ENCODE measurements at places on chromosomes 6 and 20. TPM values are rescaled to one million over a fixed set of nuclear protein-coding genes. Genes with fewer than 3 reads are reported as not detected.

PRICKLE4 gene
- not detected for polyA plus RNA-seq

RAD21L1 gene
- polyA plus RNA-seq: not detected

SLC17A3 gene
- not detected for polyA plus RNA-seq

LHFPL5 gene
- polyA plus RNA-seq: not detected

MYCT1 gene
- polyA plus RNA-seq: not detected

SCUBE3 gene
- polyA plus RNA-seq: not detected

DNA sequence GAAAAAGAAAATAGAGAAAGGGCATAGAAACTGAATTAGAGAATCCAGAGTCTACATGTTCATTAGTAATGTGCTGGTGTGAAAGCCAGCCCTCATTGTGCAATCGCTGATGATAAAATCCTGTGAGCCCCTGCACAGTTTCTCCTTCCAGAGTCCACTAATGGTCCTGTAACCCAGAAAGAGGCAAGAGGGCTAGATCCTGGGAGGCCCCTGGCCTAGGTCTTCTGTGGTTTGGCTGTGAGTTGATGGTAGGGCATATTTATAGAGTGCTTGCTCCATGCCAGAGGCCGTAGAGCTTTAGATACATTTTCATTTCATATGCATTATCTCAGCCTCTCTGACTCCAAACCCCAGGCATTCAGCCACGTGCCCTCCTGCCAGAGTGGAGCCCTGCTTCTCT, 94.9 kb upstream of the MTHFD1L start:
- no peak for DNase-seq

GRCh38 chr6:63862486-63863198, 227.0 kb downstream of the PHF3 start:
- no peak for DNase-seq

GRCh38 chr20:55919319-55919718, 86.0 kb downstream of the CBLN4 start:
- DNase-seq: no peak

DNA sequence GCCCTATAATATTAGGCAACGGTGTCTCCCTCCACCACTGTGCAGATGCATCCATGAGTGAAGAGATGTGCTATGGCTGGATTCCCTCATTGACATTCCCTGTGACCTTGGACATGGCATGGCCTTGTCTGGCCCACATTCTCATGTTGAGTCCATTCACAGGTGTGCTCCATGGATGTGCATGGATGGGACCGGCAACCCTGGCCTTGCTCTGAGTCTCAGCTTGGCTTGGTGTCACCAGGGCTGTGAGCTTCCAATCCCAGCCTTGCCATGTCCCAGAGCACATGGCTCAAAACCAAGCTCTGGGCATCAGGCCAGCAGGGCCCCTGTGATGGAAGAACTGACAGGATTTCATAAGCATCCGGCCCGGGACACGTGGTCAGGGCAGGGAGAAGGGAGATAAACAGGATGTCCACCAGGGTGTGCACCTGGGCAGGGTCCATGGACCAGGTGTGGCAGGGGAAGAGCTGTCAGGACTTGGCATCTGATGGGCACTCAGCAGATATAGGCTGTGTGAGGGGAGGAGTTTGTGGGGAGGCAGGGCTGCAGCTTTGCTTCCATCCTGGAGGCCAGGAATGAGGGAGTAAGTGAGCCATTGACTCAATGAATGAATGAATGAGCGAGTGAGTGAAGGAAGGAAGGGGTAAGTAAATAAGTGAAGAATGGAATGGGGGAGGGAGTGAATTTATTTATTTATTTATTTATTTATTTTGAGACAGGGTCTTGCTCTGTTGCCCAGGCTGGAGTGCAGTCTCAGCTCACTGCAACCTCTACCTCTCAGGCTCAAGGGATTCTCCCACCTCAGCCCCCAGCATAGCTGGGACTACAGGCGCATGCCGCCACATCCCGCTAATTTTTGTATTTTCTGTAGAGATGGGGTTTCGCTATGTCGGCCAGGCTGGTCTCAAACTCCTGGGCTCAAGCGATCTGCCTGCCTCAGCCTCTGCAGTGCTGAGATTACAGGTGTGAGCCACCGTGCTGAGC, 15.7 kb downstream of the NRSN2 start:
- DNase-seq: peak; percentile 75

DNA sequence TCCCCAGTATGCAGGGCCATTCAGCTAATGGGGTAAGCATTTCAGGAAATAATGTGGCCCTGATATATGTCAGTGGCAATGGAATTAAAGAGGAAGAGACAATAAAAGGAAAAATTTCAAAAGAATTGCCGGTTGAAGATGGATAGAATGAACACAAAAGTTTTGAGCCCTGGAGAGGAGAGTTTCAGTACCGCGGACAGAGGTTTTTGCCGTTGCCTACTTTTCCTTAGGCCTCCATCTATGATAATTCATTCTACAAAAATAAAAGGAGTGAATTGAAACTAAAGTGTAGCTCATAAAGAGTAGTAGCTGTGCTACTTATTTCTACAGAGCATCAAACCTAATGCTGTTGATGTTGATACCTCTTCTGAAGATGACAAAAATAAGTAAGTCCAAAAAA, 140.7 kb downstream of the RNASET2 start:
- no peak for DNase-seq

GRCh38 chr6:55778705-55779104, 96.7 kb downstream of the BMP5 start:
- DNase-seq: no peak
